ENCODE measurements at places on chromosomes 3 and 15. TPM values are rescaled to one million over a fixed set of nuclear protein-coding genes. Genes with fewer than 3 reads are reported as not detected.

Gene RARB
- 17.5 TPM for total RNA-seq

DNA sequence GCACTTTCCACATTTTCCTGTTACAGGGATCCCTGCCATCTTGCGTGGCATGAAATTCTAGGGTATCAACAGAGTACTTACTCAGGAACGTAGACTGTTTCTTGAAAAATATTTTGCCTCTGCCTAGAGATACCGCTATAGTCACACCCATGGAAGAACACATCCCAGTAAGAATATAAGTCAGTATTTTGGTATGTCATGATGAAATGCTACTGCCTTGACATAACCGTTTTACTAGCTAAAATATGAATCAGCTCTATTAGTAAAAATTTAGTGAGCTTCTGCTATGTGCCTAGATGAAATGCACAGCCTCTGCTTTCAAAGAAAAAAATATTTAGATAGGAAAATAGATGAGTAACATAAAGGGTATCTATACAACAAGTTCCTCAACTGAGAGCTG lies 276.4 kb downstream of the TBC1D5 start:
- DNase-seq = no peak

DNA sequence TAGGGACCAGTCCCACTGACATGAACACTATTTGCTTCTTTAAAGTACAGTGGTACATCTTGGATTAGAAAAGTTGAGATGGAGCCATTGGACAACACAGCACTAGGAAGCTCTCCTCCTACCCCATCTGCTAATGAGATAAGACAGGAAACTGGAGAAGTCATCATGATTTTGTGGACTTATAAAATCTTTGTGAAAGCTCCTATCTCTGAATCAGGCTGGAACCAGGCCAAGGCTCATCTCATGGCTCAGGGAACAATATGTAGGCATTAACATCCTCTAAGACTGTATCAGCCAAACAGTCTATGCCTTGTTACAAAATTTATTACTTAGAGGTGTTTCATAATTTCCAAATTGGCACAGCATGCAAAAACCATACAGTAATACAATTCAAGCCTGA lies 84.1 kb downstream of the BOC start:
- DNase-seq = no peak

DNA sequence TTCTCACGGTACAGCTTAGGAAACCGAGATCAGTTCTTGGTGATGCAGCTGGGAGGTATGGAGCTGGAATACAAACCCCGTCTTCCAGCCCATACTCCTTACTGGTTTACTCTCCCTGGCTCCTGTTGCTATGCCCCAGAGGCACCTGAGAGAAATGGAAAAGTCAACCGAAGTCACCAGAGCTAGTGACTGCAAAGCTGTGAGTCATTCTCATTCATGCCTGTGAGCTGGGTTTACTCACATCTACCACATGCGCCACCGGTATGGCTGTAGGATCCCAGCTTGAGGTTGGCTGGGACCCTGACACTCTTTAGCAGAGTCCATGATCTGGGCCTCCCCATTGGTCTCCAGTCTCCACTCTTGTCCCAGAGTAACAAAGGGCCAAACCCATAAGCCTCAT lies 111.5 kb upstream of the ETV5 start:
- DNase-seq = no peak

GRCh38 chr3:50218448-50218847 lies 13.4 kb downstream of the SLC38A3 start:
- DNase-seq = no peak

DNA sequence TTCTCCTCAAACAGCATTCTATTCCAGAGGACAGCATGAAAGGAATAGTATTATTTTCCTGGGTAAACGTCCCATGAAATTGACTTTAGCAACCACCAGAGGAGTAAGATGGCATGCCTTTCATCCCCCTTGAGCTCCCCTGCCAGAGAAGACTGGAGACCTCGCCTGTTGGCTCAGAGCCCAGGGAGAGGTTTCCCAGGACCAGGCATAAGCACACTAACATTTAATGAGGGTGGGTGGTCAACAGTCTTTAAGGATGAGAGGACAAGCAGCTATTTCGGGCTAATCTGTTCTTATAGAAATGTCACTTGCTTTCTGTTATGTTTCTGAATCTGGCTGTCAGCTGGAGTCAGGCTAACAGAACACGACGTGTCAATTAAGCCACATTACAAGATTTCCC lies 390.5 kb downstream of the GABRG3 start:
- no peak for DNase-seq

DNA sequence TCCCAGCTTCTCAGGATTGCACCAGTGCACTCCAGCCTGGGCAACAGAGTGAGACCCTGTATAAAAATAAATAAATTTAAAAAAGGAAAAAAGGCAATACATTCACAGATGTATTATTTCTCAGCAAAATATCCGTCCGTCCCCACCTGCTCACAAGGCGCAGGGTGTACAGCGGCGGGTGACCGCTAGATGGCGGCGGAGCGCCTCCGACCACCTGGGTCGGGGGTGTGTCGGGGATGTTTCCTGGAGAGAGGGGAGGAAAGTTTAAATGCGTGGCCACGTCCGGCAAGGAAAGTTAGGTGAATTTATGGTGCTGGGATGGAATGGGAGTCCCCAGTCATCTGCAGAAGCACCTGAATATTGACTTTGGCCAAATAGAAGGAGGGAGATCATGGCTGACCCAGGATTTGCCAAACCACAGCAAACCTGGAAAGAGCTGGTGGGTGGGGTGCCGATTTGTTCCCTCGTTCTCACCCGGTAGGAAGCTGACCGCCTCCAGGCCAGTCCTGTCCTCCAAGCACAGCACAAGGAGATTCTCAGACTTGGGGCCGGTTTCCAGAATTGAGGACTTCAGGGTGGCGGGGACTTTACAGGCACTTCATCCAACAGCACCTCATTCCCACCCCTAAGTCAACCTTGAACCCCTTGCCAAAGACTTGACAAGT lies 88.3 kb downstream of the TMEM266 start:
- DNase-seq = no peak

DNA sequence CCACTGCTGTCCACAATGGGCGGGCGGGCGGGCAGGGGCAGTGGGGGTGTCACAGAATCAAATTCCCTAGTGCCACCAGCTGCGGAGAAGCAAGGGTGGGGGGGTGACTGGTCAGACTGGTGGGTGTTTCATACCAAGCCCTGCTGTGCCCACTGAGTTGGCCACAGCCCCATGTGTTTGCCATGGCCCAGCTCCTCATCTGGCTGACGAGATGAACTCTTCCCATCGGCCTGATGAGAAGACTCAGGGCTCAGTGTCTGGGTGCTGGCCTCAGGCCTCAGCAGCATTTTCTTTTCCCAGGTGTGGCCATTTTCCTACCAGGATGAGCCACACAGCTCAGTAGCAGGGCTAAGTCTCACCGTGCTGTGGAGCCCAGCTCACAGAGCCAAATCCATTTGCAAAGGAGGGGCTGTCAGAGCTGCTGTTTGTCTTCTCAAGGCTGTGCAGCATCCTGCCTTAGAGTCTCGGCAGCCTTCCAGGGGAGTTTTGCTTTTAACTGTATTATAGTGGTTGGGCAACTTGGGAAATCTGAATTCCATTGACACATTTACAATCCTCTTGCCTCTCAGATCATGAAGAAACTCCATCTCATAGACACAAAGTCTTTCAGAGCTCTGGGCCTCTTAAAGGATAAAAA lies 176.8 kb downstream of the ABHD5 start:
- no peak for DNase-seq

DNA sequence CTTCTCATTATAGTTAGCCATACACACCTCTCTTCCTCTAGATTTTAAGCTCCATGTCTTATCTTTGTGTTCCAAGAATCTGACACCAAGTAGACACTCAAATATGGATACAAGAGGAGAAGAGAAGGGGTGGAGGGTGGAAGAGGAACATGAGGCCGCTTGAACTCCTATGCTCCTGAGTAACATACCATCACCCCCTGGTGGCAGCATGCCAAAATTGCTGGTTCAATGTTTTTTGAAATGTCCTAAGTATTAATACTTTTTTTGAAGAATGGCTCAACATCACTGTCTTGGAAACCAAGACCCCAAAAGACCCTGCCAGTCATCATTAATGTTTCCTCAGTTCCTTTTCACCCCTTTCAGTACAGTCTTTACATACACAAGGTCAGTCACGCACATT lies 71.8 kb upstream of the HACD2 start:
- no peak for DNase-seq

- DNase-seq = no peak
These were observed 23.7 kb downstream of the ARRDC4 start for GRCh38 chr15:97984157-97984556.

DNA sequence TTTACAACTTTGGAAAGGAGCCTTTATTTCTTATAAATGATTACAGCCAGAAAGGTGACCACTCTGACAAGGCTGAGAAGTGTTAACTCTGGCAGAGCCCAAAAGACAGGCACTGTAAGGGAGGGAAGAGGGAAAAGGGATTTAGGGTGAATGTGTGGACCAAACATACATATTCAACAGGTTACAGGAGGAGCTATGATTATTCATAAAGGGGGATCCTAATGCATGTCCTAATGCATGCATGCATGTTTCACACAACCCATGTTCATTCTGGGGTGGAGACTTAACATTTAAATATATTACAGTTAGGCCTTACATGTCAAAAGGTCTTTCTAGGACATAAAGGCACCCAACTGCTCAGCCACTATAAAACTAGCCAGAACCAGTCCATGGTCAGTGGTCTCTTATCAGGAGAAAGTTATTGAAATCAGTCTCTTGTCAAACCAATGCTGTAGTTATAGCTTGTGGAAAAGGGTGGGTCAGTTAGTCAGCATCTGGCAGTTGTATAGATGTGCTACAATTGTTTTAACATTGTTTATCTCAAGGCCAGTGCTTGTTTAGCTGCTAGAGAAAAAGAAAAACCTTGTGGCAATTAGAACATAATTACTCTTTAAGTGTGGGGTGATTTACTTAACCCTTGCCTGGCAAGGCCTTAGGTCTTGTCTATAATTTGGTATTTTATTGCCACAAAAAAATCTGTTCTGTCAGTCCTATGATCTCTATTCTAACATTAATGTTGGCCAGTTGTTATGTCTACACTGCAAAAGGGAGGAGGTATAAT lies 77.5 kb downstream of the RAD18 start:
- no peak for DNase-seq

DNA sequence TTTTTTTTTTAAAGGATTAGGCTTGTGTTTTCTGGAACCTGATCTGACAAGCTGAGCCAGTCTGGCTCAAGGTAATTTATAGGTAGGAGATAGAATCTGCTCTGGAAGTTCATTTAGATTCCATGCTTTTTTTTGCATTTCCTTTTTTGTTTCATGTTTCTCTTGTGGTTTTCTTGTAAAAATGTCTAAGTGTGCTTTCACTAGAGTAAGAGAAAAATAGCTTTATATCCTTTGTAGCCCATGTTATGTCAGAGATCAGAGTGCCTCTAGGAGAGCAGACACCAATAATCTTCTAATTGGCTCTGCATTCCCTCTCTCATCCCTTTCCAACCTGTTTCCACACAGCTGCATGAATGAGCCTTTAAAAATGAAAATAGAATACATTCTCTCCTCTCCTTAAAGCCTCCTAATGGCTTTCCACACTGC lies 389.8 kb upstream of the KCNMB2 start:
- no peak for DNase-seq

DNA sequence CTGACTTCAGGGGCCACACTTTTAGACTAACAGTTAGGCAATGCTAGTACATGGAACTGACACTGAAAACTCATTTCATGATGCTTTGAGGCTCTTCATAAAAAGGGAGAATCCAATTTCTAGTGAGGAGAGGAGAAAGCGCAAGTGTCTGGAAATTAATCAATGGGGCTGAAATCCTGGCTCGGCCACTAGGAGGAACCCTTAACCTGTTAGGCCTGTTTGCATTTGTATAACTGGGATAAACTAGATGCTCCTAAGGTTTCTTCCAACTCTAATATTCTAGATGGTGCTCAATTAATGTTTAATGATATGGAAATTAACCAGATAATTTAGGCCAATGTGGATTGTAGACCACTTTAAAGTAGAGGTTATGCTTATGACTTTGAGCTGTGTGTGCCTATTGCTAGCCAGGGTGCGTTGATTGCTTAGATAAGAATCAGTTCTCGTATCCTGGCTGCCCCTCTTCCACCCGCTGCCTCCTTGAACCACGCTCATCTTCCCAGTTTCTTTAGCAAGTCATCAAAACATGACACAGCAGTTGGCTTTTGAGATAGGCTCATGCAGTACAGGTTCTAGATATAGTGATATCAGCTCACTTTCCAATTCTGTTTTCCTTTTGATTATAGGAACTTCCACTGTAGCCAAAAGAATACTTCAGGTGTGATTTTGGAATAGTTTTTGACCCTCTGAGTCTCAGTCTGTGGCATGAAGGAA lies 16.8 kb upstream of the CRBN start:
- no peak for DNase-seq

DNA sequence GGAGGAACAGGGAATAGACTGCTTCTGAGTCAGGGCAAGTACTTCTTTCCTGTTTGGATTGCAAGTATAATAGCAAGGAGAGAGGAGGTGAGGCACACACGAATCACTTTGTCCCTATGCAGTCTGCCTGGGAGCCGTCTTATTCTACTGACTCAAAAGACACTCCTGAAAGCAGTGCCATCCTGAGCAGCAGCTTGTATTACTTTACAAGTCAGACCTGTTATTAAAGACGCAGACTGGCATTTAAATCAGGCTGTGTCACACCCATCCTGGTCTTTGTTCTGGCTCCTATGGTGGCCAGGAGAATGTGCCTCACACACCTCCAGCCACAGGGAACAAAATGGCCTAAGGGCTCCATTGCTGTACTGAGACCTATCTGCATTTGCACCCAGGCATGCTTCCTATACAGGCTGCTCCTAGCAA lies 17.9 kb upstream of the SQOR start:
- DNase-seq = no peak

- DNase-seq = no peak
These were observed 69.4 kb upstream of the CD96 start for GRCh38 chr3:111472556-111472955.

DNA sequence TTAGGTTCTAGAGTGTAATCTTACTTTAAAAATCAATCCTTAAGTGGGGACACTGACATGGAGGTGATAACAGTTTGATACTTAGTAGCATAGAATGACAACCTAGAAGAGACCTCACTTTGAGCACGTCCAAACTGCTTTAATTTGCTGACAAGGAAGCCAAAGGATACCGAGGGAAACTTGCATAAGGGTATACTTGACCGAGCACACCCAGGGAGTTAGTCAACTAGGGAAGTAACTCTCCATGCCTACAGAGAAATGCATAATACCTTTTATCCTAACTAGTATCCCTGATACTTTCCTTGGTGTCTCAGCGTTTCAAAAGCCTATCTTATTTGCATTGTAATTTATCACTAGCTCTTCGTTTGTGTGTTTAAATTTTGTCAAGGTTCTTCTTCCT lies 5.5 kb upstream of the TPRG1 start:
- no peak for DNase-seq

Gene COL8A1
- total RNA-seq = 14.1 TPM

- no peak for DNase-seq
These were observed 78.9 kb upstream of the SKOR1 start for GRCh38 chr15:67746450-67746849.

- no peak for DNase-seq
These were observed 2.8 kb upstream of the CCDC9B start for GRCh38 chr15:40343512-40343911.

GRCh38 chr3:46479696-46480095 lies 15.0 kb upstream of the LTF start:
- DNase-seq = no peak

Gene HTR3E
- not detected for total RNA-seq

Gene HGD
- total RNA-seq = not detected

Gene GOLGA8G
- total RNA-seq = not detected
